ENCODE measurements at places on chromosomes 4 and X.

DNA sequence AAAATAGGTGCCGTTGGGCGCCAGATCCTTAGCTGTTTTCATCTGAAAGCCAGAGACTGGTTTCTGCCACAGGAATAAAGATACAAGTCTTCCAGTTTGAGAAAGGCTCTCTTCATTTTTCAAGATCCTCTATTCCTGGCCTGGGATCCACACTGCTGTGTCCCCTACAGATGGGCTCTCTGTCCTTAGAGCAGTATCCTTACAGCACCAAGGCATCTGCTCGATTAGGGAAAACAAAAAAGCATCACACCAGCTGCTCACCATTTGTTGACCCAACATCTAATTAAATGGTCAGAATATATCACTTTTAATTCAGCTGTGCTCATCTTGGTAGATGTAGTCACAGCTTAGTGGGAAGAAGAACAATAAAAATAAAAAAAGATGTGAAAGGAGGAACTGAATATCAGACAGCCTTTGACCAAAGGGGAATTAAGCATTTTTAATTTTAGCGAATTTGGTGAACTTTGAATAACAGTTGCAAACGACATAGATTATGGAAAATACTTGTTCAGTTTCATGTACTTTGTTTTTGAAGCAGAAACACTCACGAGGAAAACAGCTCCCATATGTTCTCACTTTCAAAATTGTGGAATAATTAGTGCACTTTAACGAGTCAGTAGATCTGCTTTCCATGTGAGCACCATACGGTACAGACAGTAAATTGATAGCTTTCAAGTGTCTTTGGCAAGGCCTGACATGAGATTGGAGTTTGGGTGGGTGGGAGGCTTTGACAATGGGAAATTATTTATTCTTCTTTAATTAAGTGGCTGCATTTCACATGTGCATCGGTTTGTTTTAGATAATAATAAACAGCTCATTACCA is 148.4 kb upstream of the CLNK start:
- DNase-seq, result no peak

- no peak for DNase-seq
These were observed 56.8 kb downstream of the CD99L2 start for GRCh38 chrX:150841456-150842197.

DNA sequence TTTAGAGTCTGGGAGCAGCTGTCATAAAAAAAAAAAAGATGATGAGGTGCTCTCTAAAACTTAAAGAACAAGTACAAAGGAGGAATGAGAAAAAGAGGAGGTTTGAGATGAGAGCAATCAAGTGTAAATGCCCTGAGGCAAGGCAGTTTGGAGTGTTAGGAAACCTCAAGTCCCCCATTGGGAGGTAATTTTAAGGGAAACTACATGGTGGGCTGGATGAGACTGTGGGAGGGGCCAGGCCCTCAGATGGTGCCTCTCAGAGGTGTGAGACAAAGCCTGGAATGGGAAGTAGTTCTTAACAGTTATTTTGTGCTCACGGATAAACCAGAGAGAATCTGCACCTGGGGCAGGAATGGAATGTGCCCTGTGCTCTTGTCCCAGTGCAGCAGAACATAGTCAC is 1.9 kb upstream of the MAGEB3 start:
- DNase-seq, result no peak

- no peak for DNase-seq
These were observed 89.1 kb downstream of the ANXA3 start for GRCh38 chr4:78640714-78641113.

GRCh38 chrX:2819345-2820135 is 9.2 kb upstream of the GYG2 start:
- DNase-seq, result peak; percentile 2

DNA sequence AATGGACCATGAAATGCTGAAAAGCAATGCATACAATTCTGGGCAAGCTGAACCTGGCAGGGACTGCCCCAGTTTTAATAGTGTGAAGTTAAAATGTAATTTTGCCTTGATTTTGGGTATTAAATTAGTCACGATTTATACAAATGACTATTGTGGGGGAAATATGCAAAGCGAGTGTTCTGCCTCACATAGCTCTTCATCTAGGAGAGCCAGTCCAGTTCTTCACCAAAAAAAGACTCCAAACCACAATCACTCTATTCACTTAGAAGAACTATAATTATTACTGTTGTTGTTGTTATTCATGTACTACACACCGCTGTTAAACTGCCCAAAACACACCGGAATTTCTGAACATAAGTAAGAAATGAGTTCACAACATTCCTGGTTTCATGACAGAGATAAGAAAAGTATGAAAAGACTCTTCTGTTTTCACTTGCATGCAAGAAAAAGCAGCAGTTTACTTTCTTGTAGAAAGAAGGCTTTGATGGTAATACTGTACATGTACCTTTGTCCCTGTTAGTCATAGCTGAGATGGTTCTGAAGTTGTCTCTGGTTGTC is 101.9 kb downstream of the QRFPR start:
- DNase-seq, result no peak

GRCh38 chr4:55904576-55904975 is 44.2 kb upstream of the CEP135 start:
- no peak for DNase-seq

DNA sequence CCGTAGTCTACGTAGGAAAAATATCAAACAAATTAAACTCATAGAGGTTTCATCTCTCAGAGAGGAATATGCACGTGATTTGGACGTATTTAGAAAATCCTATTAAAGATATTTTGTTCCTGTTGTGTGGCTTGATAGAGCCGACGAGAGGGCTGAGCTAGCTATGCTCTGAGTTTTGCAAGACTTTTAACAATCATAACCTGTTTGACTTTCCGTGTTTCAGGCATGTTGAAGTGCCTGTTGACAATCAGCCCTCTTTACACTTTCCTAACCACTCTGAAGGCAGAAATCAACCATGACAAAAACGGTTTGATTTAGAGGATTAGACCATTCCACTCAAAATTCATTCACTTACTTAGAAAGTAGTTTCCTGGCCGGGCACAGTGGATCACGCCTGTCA is 297.3 kb downstream of the ASMT start:
- no peak for DNase-seq

DNA sequence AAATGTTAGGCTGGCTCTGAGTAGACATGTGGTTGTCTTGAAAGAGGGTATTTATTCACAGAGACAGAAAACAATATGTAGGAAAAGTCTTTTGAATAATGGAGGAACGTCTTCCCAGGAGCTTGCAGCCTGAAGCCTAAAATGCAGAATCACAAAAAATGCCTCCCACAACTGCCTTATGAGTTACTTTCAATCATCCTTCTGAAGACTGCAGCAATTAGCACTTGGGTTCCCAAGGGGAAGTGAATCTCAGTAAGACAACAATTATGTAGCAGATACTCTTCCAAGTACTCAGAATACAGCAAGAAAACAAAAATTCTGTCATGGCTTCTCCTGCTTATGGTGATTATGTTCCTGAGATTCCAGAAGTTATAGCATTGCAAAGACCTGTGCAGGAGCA is 166.6 kb upstream of the TBL1X start:
- DNase-seq, result no peak

DNA sequence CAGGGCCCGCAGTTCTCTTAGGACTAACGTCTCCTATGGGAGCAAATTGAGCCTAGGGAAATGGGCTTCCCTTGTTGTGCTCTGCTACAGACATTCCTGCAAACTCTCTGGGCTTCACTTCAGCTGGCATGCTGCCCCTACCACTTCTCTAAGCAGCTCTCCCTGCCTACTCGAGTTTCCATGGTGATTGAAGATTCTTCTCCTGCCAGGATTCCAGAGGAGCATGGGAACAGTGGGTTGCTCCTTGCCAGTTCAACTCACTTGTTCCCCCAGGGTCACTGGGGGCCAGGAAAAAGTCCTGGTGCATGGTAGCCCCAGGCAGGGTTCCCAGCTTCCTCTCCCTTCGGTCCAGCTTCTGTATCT is 21.1 kb upstream of the WDR17 start:
- DNase-seq, result no peak

- DNase-seq, result no peak
These were observed 1688.0 kb downstream of the STIM2 start for GRCh38 chr4:28548594-28548993.

DNA sequence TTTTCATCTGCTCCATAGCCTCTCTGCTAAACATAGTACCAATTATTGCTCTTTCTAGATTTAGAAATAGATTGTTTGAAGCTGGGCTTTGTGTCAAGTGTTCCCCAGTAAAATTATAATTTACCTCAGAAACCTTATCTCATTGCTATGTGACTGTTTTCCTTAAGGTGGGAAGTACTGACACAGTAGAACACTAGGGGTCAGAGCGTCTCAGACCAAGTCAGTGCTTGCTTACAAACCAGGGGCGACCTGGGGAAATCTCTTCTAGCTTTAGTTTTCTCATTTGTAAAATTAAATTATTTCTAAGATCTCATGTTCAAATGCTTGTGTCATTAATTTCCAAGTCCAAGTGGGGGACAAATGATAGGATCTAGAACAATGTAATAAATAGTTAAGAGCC is 360.4 kb downstream of the RAPGEF2 start:
- DNase-seq, result no peak

- DNase-seq, result no peak
These were observed 10.4 kb upstream of the PDGFRA start for GRCh38 chr4:54218736-54219135.

DNA sequence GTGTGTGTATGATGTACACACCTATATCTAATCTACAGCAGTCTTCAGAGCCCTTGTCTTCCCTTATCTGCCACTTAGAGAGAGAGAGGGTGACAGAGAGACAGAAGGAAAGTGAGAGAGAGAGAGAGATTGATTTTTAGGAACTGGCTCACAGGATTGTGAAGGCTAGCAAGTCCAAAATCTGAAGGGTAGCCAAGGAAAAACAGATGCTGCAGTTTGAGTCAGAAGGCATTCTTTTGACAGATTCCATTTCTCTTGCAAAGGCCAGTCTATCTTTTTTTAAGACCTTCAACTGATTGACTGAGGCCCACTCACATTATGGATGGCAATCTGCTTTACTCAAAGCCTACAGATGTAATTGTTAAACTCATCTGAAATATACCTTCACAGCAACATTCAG is 664.0 kb upstream of the IGFBP7 start:
- no peak for DNase-seq

- DNase-seq, result no peak
These were observed 309.4 kb downstream of the ARHGAP24 start for GRCh38 chr4:85784348-85784747.

DNA sequence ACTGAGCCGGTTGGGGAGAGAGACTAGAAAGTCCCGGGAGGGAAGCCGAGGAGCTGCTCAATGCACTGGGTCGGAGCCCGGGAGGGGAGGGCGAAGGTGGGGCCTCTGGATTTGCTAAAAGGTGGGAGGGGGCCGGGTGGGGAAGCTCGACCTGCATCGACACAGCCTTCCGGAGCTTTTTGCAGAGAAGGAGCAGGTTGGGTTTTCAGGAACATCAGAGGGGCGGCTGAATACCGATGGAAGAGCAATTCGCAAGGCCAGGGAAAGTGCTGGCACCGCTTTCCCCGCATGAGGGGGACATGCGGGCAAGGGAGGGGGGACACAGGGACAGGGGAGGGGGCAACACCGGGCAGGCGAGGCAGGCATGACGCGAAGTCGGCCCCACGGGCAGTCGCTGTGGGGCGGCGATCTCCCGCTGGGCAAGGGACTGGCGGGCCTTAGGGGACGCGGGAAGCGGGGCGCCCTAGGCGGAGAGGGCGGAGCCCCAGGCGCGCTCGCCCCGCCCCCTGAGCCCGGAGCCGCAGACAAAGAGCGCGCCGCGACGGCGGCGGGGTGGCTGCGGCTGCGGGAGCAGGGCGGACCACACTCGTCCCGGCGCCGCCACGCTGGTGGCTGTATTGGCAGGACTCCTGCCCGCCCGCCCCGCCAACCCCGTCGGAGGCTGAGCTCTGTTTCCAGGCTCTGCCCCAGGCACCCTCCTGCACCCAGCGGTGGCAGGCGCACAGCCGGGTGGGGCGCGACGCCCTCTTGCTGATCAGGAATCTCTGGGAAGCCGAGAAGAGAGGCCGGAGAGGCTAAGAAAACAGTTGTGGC is 11.6 kb downstream of the PDZD4 start:
- peak; percentile 38 for DNase-seq
